ENCODE measurements at places on chromosomes 2 and 18.

- DNase-seq, result no peak
Measured at GRCh38 chr2:117057016-117057415, 757.5 kb upstream of the DDX18 start.

DNA sequence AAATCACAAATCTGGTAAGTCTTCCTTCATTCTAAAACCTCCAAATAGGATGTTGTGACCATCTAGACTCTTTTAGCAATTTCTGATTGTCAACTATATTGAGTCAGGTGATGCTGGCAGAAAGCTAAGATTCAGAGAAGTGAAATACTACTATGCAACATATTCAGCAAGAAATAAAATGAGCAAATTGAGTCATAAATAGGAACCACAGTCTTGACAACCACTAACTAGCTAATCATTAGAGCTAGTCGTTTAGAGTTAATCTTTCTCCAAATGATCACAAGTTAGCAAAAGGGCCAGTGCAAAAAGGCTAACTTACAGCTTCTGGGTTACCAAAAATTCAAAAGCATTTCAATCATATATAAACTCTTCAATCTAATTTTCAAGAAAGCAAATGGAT is 54.5 kb downstream of the ROCK1 start:
- DNase-seq, result no peak

- no peak for DNase-seq
Measured at GRCh38 chr2:196530910-196531309, 108.6 kb upstream of the CCDC150 start.

GRCh38 chr2:134200036-134200618 is 53.7 kb upstream of the MGAT5 start:
- DNase-seq, result no peak

Data from left lobe of liver (tissue), 2 donors.